ENCODE measurements at places on chromosomes 6 and 20. TPM values are rescaled to one million over a fixed set of nuclear protein-coding genes. Genes with fewer than 3 reads are reported as not detected.

DNA sequence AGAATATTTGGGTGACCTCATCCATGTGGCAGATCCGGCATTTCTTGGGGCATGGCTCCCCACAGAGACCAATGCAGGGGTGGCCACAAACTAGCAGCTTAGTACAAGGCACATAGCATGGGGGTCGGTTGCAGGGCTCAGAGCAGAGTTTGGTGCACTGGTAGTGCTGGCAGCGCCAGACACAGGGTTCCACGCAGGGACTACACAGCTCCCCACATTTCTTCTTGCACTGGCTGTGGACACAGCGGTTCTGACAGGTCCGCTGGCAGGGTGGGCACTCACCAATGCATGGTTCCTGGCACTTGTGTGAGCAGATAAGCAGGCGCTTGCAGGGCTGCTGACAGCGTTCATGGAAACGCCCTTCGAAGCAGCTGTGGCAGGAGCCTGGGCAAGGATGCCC lies 29.1 kb downstream of the DDX27 start:
- no peak overlapping the region for H3K27ac ChIP-seq
- H3K4me1 ChIP-seq = no peaks in the 10 kb centered on the region
- H3K4me3 ChIP-seq = no peak overlapping the region
- H3K36me3 ChIP-seq = peaks cover 31% of the 10 kb centered on the region
- DNase-seq = no peak

DNA sequence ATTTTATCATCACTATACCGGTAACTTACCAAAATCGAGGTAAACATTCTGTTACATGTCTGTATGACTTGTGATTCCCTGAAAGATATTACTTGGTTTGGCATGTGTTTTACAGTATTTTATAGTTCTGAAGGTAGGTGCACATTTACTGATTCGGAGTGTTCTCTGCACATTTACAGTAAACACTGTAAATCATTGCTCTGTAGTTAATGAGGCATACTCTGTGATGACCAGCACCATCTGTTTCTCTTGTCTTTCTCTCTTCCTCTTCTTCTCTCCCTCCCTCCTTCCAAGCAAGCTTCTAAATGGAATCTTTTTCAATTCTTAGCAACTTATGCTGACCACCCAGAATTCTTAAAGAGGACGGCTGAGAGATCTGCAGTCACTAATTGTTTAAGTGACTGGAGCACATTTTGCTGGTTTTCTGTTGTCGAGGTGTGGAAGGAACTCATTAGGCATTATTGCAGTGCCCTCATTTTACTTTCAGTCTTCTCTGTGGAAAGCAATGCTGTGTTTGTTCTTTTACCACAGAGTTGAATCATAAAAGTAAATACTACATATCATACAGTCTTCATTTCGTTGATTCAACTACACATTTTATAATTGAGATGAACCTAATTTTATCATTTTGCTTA lies 126.5 kb downstream of the UTRN start:
- H3K4me1 ChIP-seq = peaks cover 44% of the 10 kb centered on the region
- peak overlapping the region; percentile 67 for H3K27ac ChIP-seq
- DNase-seq = no peak
- no peaks in the 10 kb centered on the region for H3K27me3 ChIP-seq
- H3K4me3 ChIP-seq = peak overlapping the region; percentile 2

DNA sequence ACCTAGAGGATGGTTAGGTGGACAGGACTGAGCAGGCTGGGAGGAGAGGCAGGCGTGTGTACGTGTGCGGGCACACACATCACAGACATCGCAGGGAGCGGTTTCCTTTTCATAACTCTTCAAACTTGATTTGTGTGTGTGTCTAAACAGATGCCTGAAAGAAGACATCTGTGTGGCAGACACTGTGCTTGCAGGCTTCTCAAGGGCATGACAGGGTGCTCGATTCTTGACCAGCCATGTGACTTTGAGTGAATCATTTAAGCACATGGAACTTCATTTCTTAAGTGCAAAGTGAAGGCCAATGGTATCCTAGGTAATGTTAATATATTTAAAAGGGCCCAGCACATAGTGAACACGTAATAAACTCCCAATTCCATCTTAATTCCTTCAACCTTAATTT lies 186.5 kb downstream of the SCP2D1 start:
- H3K4me1 ChIP-seq = no peaks in the 10 kb centered on the region
- no peaks in the 10 kb centered on the region for H3K36me3 ChIP-seq
- H3K27me3 ChIP-seq = peaks cover 2% of the 10 kb centered on the region
- no peak overlapping the region for H3K4me3 ChIP-seq

DNA sequence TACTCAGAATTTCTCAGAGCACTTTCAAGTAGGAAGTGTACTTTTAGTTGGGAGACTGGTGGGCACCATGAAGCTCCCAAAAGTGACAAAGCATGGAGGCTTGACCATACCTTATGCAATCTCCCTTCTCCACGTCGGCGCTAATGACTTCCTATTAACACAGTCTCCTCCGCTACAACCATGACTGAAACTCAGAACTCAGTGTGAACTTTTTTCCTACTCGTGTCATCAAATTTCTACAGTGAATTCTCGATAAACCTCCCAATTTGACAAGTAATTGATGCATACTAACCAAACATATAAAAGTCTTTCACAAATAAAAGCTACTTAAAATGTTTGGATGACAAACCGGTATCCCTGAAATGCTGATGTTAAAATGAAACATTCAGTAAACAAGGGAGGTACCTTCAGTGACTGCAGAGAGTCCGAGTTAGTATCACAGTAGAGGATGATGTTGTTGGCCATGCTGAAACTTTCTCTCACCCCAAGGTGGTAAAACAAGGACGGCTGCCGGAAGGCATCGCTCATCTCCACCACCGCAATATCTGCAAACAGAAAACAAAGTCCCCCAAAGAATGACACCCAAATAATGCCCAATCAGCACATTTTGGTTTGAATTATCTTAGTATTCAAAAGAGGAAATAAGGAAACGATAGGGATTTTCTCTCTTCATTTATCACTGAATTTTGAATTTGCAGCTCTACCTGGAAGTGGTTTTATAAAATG lies 72.1 kb downstream of the MAP3K5 start:
- no peak overlapping the region for H3K4me3 ChIP-seq
- no peaks in the 10 kb centered on the region for H3K27me3 ChIP-seq
- no peaks in the 10 kb centered on the region for H3K4me1 ChIP-seq
- H3K36me3 ChIP-seq = no peaks in the 10 kb centered on the region
- H3K27ac ChIP-seq = no peak overlapping the region
- DNase-seq = no peak

DNA sequence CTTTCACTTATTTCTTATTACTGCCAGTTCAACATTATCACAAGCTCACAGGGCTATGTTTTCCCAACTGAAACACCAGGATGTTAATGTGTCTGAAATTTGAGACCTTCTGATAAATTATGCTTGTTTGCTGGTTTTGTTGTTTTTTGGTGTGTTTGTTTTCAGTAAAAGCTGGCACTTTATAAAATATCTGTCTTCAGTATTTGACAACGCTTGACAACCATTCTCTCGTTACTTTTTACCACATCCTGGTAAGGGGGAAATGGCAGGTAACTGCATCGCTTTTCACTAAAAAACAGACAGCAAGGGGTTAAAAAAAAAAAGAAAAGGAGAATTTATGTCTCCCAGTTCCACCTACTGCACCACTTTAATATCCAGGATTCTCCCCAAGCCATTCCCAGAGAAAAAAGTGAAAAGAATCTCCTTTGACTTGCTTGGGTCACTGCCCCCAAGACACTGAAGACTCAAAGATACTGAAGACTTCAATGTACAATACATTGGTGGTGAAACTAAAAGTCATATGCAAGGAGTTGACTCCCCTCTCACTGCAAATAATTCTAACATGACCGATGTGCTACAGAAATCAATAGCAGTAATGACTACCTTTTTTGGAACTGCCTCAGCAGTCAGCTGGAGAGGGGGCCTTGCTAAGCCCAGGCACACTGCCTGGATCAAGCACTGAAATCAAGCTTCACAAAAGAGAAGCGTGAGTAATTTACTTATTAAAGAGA lies 88.9 kb downstream of the HIVEP2 start:
- no peaks in the 10 kb centered on the region for H3K4me1 ChIP-seq
- no peak overlapping the region for H3K27ac ChIP-seq
- no peaks in the 10 kb centered on the region for H3K27me3 ChIP-seq
- H3K4me3 ChIP-seq = no peak overlapping the region

GRCh38 chr6:14646371-14646770 lies 528.8 kb downstream of the CD83 start:
- H3K36me3 ChIP-seq = no peaks in the 10 kb centered on the region
- no peak overlapping the region for H3K4me3 ChIP-seq
- H3K27ac ChIP-seq = no peak overlapping the region
- DNase-seq = no peak

GRCh38 chr20:63344616-63345327 lies 16.4 kb downstream of the CHRNA4 start:
- no peaks in the 10 kb centered on the region for H3K36me3 ChIP-seq
- H3K27me3 ChIP-seq = peaks cover 2% of the 10 kb centered on the region
- no peak for DNase-seq
- no peak overlapping the region for H3K4me3 ChIP-seq

DNA sequence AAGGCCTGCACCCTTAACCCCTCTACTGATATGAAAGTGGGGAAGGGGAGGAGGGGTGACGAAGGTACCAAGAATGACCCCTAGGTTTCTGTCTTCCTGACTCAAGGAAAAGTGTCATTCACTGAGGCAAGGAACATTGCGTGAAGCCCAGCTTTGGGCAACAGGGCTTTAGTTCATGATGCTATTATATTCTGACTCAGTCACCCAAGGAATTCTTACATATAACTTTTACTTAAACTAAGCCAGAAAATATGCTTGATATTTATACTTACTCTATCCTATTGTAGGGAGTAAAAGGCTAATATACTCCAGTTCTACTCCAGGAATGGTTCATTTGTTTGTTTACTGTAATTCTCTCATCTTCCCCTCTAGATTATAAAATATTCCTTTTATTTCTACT lies 60.5 kb downstream of the DOP1A start:
- H3K27ac ChIP-seq = no peak overlapping the region
- H3K27me3 ChIP-seq = no peaks in the 10 kb centered on the region
- no peak for DNase-seq
- H3K4me1 ChIP-seq = no peaks in the 10 kb centered on the region
- no peak overlapping the region for H3K4me3 ChIP-seq
- H3K36me3 ChIP-seq = peaks cover 13% of the 10 kb centered on the region

DNA sequence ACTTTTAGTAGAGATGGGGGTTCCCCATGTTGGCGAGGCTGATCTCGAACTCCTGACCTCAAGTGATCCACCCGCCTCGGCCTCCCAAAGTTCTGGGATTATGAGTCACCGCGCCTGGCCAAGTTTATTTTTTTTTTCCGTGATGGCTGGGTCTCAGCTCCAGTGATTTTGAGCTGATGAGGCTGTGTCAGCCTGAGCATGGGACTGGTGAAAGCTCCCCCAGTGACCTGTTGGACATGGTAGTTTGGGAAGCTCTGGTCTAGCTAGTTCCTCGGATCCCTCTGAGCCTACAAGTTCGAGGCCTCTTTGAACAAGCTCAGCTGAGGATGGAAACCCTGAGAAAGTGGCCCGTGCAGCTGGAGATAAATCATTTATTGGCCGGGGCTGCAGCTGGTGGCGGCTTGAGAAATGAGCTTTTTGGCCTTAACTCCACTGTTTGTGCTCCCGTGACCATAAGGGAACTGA lies 126.8 kb downstream of the SNX5 start:
- no peak overlapping the region for H3K4me3 ChIP-seq
- no peak for DNase-seq
- H3K36me3 ChIP-seq = no peaks in the 10 kb centered on the region
- H3K27ac ChIP-seq = no peak overlapping the region
- no peaks in the 10 kb centered on the region for H3K27me3 ChIP-seq

MRPS10 gene
- 67.6 TPM for total RNA-seq

NAPB gene
- 5.8 TPM for total RNA-seq

SRPK1 gene
- total RNA-seq = 68.3 TPM

EBF4 gene
- 6.8 TPM for total RNA-seq

SLC44A4 gene
- total RNA-seq = 2.7 TPM

OR2B6 gene
- 0.26 TPM for total RNA-seq

KCTD20 gene
- total RNA-seq = 41.6 TPM
